ENCODE measurements at places on chromosomes 5 and 9.

- no peaks in the 10 kb centered on the region for H3K27me3 ChIP-seq
- no peak for DNase-seq
- no peak overlapping the region for H3K4me3 ChIP-seq
- no peaks in the 10 kb centered on the region for H3K36me3 ChIP-seq
- no peak overlapping the region for H3K27ac ChIP-seq
Observed at GRCh38 chr5:66327008-66327407, 182.9 kb downstream of the SREK1 start.

GRCh38 chr9:108666240-108666784 lies 189.5 kb downstream of the ACTL7B start:
- no peak for DNase-seq
- no peaks in the 10 kb centered on the region for H3K27me3 ChIP-seq
- H3K4me1 ChIP-seq, result no peaks in the 10 kb centered on the region
- no peaks in the 10 kb centered on the region for H3K36me3 ChIP-seq
- no peak overlapping the region for H3K27ac ChIP-seq

GRCh38 chr9:38012767-38013450 lies 56.1 kb downstream of the SHB start:
- H3K4me3 ChIP-seq, result no peak overlapping the region
- H3K27ac ChIP-seq, result no peak overlapping the region
- peaks cover 23% of the 10 kb centered on the region for H3K4me1 ChIP-seq
- no peaks in the 10 kb centered on the region for H3K27me3 ChIP-seq
- H3K36me3 ChIP-seq, result no peaks in the 10 kb centered on the region

- H3K27me3 ChIP-seq, result no peaks in the 10 kb centered on the region
- no peak overlapping the region for H3K27ac ChIP-seq
- DNase-seq, result no peak
- no peaks in the 10 kb centered on the region for H3K36me3 ChIP-seq
- H3K4me3 ChIP-seq, result no peak overlapping the region
Observed at GRCh38 chr9:117153021-117153420, 261.8 kb downstream of the ASTN2 start.

GRCh38 chr9:109120204-109120789 lies 550 bp upstream of the TMEM245 start:
- peak overlapping the region; percentile 51 for H3K27ac ChIP-seq
- H3K4me1 ChIP-seq, result peaks cover 12% of the 10 kb centered on the region
- H3K4me3 ChIP-seq, result peak overlapping the region; percentile 74
- no peaks in the 10 kb centered on the region for H3K27me3 ChIP-seq
- DNase-seq, result no peak

GRCh38 chr9:111752455-111752854 lies 42.3 kb downstream of the SHOC1 start:
- DNase-seq, result no peak
- no peaks in the 10 kb centered on the region for H3K27me3 ChIP-seq
- no peaks in the 10 kb centered on the region for H3K4me1 ChIP-seq
- H3K27ac ChIP-seq, result no peak overlapping the region

DNA sequence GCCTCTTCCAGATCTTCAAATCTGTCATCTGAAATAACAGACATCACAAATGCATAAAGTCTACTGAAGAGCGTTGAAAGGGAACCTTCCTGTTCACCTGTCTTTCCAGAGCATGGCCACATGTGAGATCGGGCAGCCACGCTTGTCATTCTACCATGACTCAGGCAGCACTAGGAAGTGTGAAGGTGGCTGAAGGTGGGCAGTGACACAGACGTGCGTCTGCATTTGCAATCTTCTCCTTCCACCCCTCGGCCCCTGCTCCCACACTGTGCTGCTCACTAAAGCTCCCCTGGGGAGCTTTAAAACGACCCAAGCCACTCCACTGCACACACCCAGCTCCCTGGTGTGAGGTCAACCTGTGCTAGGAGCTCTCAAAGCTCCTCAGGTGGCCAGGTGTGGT lies 2.5 kb downstream of the ENTR1 start:
- H3K27me3 ChIP-seq, result no peaks in the 10 kb centered on the region
- no peak overlapping the region for H3K27ac ChIP-seq
- DNase-seq, result no peak
- H3K4me3 ChIP-seq, result no peak overlapping the region
- peaks cover 43% of the 10 kb centered on the region for H3K36me3 ChIP-seq

- DNase-seq, result no peak
- H3K36me3 ChIP-seq, result peaks cover 20% of the 10 kb centered on the region
- no peaks in the 10 kb centered on the region for H3K27me3 ChIP-seq
- H3K4me1 ChIP-seq, result peaks cover 45% of the 10 kb centered on the region
- H3K27ac ChIP-seq, result no peak overlapping the region
Observed at GRCh38 chr9:124344291-124345050, 70.8 kb downstream of the PSMB7 start.

DNA sequence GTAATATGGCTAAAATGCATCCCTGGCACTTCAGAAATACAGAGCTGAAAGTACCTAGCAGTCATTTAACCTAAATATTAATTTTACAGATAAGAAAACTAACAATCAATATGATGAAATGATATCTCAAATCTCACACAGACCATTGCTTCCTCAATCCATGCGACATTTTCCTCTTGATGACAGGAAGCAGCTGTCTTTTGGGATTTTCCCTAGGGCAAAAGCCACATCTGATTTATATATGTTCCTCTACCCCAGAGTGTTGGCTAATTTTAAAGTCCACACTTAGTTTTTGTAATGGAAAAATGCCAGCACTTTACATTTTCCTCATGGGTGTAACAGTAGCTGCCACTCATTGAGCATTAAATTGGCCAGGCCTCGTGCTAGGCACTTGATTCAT lies 47.7 kb upstream of the ITGA1 start:
- no peaks in the 10 kb centered on the region for H3K36me3 ChIP-seq
- H3K27me3 ChIP-seq, result no peaks in the 10 kb centered on the region
- no peak overlapping the region for H3K4me3 ChIP-seq
- no peak overlapping the region for H3K27ac ChIP-seq

- no peak overlapping the region for H3K4me3 ChIP-seq
- H3K36me3 ChIP-seq, result peaks cover 42% of the 10 kb centered on the region
- no peaks in the 10 kb centered on the region for H3K27me3 ChIP-seq
- no peaks in the 10 kb centered on the region for H3K4me1 ChIP-seq
- H3K27ac ChIP-seq, result no peak overlapping the region
- DNase-seq, result no peak
Observed at GRCh38 chr5:98795243-98795642, 21.8 kb downstream of the RGMB start.

- H3K27me3 ChIP-seq, result no peaks in the 10 kb centered on the region
- no peak overlapping the region for H3K27ac ChIP-seq
- no peak for DNase-seq
- H3K36me3 ChIP-seq, result no peaks in the 10 kb centered on the region
- H3K4me1 ChIP-seq, result peaks cover 7% of the 10 kb centered on the region
Observed at GRCh38 chr9:3398232-3398648, 127.6 kb downstream of the RFX3 start.

- H3K4me3 ChIP-seq, result no peak overlapping the region
- H3K27ac ChIP-seq, result no peak overlapping the region
- DNase-seq, result no peak
- no peaks in the 10 kb centered on the region for H3K27me3 ChIP-seq
Observed at GRCh38 chr9:127022913-127023660, 99.3 kb downstream of the ANGPTL2 start.

- no peaks in the 10 kb centered on the region for H3K27me3 ChIP-seq
- DNase-seq, result no peak
- no peaks in the 10 kb centered on the region for H3K36me3 ChIP-seq
- no peaks in the 10 kb centered on the region for H3K4me1 ChIP-seq
- no peak overlapping the region for H3K27ac ChIP-seq
- H3K4me3 ChIP-seq, result no peak overlapping the region
Observed at GRCh38 chr5:3605298-3606010, 9.8 kb downstream of the IRX1 start.

DNA sequence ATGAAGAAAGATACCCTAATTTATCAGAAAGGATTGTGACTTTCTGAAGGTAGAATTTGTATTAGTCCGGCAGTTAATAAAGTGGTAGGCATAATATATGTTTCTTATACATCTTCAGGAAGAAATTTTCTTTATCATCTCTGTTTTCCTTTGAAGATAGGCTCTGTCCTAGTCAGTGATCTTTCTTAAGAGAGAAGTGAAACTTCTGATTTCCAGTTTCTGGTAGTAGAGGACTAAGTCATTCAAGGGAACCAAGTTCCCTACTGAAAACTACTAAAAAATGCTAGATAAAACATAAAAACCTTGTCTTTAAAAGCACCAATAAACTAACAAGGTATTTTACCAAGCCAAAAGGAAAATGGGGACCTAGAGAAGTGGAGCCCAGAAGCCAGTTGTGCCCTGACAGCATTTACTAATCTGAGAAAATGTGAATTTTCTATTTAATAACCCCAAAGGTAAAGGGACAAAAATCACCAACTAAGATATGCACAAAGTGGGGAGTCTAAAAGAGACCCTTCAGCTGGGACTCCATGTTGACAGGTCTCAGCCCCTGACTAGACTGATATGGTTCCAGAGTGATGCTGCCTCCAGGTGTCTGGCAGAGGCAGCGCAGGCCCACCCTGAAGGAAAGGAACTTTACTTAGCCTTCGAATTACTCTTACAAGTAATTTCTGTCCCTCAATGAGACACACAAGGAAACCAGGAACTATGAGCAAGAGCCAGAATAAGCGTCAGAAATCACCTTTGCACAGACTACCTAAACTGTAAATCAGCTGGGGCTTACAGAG lies 72.7 kb downstream of the FAM78A start:
- no peak overlapping the region for H3K27ac ChIP-seq
- DNase-seq, result no peak
- H3K4me1 ChIP-seq, result no peaks in the 10 kb centered on the region
- peaks cover 83% of the 10 kb centered on the region for H3K36me3 ChIP-seq
- no peaks in the 10 kb centered on the region for H3K27me3 ChIP-seq
- no peak overlapping the region for H3K4me3 ChIP-seq

GRCh38 chr9:113653746-113654604 lies 190.4 kb downstream of the RGS3 start:
- peaks cover 29% of the 10 kb centered on the region for H3K4me1 ChIP-seq
- no peak overlapping the region for H3K27ac ChIP-seq
- H3K27me3 ChIP-seq, result no peaks in the 10 kb centered on the region
- DNase-seq, result no peak
- H3K4me3 ChIP-seq, result no peak overlapping the region
- H3K36me3 ChIP-seq, result no peaks in the 10 kb centered on the region

- no peak for DNase-seq
- H3K36me3 ChIP-seq, result no peaks in the 10 kb centered on the region
- H3K27ac ChIP-seq, result no peak overlapping the region
- H3K4me3 ChIP-seq, result no peak overlapping the region
- H3K27me3 ChIP-seq, result no peaks in the 10 kb centered on the region
Observed at GRCh38 chr5:147784146-147784987, 1.8 kb upstream of the JAKMIP2 start.

DNA sequence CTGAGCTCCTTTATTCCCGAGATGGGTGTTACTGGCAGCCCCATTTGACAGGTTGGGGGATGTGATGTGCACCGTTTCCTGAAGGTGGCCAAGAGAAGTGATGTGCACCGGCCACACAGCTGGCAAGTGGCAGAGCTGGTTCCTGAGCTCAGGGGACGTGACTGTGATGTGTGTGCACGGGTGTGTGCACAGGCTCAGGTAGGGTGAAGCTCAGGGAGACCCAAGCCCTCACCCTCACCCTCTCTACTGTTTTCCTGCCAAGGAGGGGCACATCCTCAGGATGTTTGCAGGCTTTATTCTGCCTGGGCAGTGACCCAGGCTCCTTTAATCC lies 56.6 kb downstream of the WWC1 start:
- DNase-seq, result no peak
- H3K4me1 ChIP-seq, result no peaks in the 10 kb centered on the region
- no peak overlapping the region for H3K4me3 ChIP-seq
- no peak overlapping the region for H3K27ac ChIP-seq

DNA sequence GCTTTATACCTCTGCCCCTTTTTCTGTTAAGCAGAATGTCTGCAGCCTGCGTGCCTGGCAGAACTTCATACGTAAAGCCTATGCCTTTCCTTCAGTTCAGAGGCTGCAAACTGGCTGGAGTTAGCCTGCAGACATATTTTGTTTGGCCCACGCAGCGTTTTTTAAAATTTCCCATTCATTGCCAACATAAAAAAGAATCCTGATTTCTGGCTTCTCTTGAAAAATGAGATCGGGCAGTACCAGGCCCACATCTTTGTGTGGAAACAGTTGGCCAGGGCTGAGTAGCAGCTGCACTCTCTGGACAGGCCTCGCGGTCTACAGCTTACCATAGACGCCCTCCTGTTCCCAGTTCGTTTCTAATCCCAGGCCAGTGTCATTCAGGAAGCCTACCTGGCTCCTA lies 104.4 kb downstream of the SMARCA2 start:
- peaks cover 6% of the 10 kb centered on the region for H3K4me1 ChIP-seq
- H3K27me3 ChIP-seq, result no peaks in the 10 kb centered on the region
- H3K4me3 ChIP-seq, result no peak overlapping the region

GRCh38 chr5:141121985-141122384 lies 367 bp downstream of the PCDHB4 start:
- H3K4me3 ChIP-seq, result no peak overlapping the region
- no peaks in the 10 kb centered on the region for H3K36me3 ChIP-seq
- no peak for DNase-seq
- H3K4me1 ChIP-seq, result no peaks in the 10 kb centered on the region
- H3K27me3 ChIP-seq, result no peaks in the 10 kb centered on the region

GRCh38 chr9:87353301-87353700 lies 144.4 kb upstream of the DAPK1 start:
- no peaks in the 10 kb centered on the region for H3K27me3 ChIP-seq
- H3K4me3 ChIP-seq, result no peak overlapping the region
- no peak overlapping the region for H3K27ac ChIP-seq
- no peak for DNase-seq
- no peaks in the 10 kb centered on the region for H3K4me1 ChIP-seq

- no peaks in the 10 kb centered on the region for H3K27me3 ChIP-seq
- peaks cover 26% of the 10 kb centered on the region for H3K36me3 ChIP-seq
- peak overlapping the region; percentile 92 for H3K4me3 ChIP-seq
- H3K4me1 ChIP-seq, result peaks cover 4% of the 10 kb centered on the region
- peak overlapping the region; percentile 71 for H3K27ac ChIP-seq
- no peak for DNase-seq
Observed at GRCh38 chr9:136865768-136866103, 372 bp downstream of the EDF1 start.
